ENCODE measurements at places on chromosomes 3 and 15.

DNA sequence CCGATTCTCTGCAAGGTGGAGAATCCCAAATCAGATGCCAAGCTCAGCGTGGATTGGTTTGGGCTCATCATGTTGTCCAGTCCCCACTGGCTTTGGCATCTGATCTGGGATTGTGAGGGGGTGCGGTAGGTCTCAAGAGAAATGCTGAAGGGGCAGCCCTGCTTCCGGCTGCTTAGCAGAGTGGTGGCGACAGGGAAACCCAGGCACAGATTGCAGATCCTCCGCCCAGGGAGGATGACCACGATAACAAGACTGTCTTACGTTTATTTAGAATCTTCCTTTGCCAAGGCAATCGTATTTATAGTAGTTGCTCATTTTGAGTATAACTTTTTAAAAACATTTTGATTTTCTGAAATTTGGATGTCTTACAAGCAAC is 61.1 kb downstream of the SLC12A8 start:
- no peak for DNase-seq

- DNase-seq: no peak
Observed at GRCh38 chr3:46910166-46910760, 32.7 kb downstream of the PTH1R start.

GRCh38 chr15:51024735-51025453 is 69.8 kb downstream of the TNFAIP8L3 start:
- DNase-seq: no peak

DNA sequence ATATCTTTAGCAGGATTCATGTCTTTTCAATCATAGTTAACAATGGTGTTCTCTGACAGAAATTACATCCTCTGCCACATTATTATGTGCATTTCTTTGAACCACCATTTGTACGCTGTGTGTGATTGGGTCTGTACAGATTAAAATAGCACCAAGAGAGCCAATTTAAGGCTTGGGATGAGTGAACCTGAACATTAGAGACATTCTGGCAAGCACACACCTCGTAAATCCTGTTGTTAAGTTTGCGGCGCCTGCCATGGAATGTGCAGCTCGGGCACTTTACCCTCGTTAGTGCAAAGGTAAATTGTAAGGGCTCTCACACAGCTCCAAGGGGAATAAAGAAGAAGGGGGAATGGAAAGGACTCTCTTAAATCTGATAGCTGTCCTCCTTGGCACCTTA is 482.4 kb upstream of the DPPA4 start:
- DNase-seq: no peak

GRCh38 chr3:163056874-163057497 is 1560.4 kb downstream of the OTOL1 start:
- DNase-seq: peak; percentile 14

- no peak for DNase-seq
Observed at GRCh38 chr3:57998366-57999283, 9.6 kb upstream of the FLNB start.

DNA sequence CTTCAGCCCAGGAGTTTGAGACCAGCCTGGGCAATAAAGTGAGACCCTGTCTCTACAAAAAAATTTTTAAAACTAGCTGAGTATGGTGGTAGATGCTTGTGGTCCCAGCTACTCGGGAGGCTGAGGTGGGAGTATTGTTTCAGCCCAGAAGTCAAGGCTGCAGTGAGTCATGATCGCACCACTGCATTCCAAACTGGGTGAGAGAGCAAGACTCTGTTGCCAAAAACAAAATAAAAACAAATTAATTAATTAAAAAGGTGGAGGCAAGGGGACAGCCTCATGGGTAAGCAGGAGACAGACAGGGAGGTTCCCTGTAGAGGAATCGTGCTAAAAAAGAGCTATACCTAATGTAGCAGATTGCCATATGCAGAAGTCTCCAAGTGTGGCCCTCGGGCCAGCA is 12.6 kb downstream of the HAPLN3 start:
- DNase-seq: no peak

GRCh38 chr3:10992943-10993728 is 588 bp downstream of the SLC6A1 start:
- DNase-seq: no peak
